ENCODE measurements at places on chromosomes 6 and 20.

DNA sequence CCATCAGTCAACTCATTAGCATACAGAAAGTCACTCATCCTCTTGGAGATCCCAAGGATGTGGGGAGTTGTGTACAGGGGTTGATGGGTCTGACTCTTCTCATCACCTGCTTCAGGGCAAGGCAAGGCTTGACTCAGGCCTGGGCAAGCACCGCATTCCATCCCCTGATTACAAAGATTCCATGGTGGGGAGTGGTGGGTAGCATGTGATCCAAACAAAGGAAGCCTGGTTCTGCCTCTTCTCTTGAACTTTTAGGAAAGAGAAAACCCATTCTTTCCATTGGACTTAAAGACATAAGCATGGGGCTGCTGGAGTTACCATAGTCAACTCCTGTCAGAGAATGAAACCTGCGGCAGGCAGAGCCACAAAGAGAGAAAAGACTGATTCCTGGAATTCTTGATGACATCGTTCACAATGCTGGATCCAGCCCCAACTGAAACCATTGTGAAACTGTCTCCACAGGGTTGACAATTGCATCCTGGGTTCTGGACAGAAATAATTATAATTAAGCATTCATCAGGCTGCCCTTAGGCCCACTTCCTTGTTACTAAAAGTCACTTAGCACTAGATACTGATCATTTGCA, 235.8 kb upstream of the KCNG1 start:
- no peak for DNase-seq

- no peak for DNase-seq
Observed at GRCh38 chr6:35178932-35179832, 34.6 kb upstream of the SCUBE3 start.

GRCh38 chr6:170554796-170555137, 598 bp downstream of the TBP start:
- DNase-seq: no peak

DNA sequence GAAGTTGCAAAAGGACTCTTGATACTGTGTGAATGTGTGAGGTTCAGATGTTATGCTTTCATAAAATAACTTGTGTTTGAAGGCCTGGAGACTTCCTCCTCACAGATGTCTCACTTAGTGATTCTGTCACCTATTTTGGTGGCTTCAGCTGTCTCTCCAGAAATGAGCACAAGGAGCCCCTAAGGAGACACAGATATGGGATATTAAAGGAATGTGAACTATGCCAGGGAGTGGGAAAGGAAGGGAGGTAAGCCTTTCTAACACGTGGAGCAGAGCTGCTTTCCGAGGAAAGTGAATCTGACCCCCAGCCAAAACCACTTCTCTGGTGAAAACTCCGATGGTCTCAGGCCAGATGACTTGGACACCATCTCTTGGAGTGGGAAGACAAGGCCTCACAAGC, 10.5 kb upstream of the FOXO3 start:
- DNase-seq: no peak

DNA sequence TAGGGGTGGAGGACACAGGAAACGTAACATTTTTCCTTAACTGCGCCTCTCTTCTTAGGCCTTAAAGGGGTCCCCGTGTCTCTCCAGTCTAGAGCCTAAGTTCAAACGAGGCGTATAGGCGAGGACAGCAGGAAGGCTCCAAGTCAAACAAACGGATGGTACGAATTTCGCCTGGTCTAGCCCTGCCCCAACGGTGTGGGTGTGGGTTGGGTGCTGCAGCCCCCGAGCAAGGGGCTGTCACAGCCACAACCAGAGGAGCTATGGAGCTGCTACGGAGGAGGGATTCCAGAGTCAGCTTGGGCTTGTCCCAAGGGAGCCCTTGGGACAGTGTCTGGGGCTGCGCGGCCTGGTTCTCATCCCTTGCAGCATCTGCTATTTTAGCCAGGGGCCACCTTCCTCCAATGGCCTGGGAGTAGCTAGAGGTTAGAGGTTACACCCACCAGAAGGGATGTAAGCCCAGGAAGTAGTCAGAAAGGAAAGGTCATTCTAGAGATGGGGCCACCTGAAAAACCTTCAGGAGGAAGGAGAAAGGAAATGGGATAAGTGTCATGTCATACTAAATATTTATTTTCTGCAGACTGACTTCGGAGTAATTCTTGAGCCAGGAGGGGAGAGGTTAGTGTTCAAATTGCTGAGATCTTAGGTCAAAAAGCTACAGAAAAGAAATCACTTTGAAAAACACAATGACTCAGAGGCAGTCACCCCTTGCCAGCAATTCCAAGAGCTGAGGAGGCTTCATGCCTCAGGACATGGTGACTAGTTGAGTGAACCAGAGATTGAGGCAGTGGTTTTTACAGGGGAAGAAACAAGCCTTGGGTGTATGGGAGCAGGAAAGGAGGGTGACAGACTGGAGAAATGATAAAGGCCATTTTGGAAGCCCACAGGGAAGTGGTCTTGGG, 21.7 kb downstream of the VPS52 start:
- no peak for DNase-seq

DNA sequence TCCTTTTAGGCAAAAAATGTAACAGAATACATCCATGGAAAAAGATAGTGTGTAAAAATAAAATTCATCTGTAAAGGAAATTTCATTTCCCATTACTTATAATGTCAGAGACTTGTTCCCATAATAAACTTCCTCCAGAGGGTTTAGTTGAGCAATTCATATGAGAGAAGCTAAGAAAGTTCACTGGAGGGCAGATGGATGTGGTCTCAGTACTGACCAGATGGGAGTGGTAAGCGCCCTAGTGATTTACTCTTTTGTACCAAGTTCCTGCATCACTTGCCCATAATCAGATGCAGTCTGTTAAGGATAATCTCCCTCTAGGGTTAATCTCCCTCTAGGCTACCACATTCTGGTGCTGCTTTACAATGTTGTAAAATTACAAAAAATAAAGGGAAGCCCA, 61.7 kb downstream of the ESF1 start:
- DNase-seq: no peak

- no peak for DNase-seq
Observed at GRCh38 chr6:24183584-24183983, 57.6 kb downstream of the NRSN1 start.

GRCh38 chr6:84093441-84094435, 60.2 kb downstream of the MRAP2 start:
- no peak for DNase-seq

DNA sequence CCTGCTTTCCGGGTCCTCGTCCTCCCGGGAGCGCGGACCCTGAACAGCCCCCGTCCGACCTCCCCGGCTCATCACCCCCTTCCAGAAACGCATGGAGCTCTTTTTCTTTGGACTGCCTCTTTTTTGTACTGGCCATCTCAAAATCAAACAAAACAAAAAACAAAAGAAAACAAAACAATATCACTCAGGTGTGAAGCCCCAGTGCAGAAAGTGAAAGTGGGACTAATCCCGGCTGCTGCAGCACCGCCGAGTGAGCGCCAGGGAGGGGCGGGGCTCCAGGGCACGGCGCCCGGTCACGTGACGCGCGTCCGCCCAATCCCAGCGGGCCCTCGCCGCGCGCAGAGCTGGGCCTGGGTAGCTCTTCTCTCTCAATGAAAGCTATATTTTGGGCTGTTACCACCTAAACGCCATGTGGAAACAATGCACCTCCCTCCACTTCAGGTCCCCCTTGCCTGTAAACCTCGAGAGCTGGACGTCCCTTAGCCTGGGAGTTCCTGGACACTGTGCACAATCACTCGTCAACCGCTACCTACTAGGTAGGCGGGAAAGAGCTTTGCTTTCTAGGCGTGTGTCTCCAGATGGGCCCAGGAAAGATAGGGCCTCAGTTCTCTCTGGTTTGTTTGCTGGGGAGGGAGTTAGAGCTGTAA, 93.7 kb upstream of the PRDM1 start:
- no peak for DNase-seq

GRCh38 chr6:107571354-107571753, 81.4 kb downstream of the SOBP start:
- DNase-seq: no peak
